ENCODE measurements at places on chromosomes 16 and 17.
A peak's percentile ranks its signal among the peaks of the same experiment; 100 is the strongest.

DNA sequence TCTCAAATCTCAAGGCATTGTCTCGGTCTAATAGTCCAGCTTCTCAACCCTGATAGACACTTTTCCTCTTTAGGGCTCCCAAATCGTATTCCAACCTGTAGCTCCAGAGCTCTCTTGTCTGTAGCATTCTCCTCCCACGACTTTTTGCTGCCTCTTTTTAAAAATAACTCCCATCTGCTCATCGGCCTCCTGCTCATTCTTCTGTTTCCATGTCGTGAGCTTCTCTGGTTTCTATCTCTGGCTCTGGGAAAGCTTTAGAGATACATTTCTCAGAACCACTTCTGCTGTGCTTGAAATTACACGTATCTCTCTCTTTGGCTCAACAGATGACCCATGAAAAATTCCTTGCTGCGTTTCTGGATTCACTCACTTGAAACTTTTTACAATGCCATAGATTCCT lies 609.6 kb upstream of the C16orf82 start:
- no peak for DNase-seq

GRCh38 chr17:80573701-80574100 lies 29.1 kb downstream of the RPTOR start:
- DNase-seq, result no peak

GRCh38 chr16:52773026-52773425 lies 226.1 kb upstream of the TOX3 start:
- no peak for DNase-seq

GRCh38 chr16:12600536-12601256 lies 203.0 kb downstream of the CPPED1 start:
- no peak for DNase-seq

DNA sequence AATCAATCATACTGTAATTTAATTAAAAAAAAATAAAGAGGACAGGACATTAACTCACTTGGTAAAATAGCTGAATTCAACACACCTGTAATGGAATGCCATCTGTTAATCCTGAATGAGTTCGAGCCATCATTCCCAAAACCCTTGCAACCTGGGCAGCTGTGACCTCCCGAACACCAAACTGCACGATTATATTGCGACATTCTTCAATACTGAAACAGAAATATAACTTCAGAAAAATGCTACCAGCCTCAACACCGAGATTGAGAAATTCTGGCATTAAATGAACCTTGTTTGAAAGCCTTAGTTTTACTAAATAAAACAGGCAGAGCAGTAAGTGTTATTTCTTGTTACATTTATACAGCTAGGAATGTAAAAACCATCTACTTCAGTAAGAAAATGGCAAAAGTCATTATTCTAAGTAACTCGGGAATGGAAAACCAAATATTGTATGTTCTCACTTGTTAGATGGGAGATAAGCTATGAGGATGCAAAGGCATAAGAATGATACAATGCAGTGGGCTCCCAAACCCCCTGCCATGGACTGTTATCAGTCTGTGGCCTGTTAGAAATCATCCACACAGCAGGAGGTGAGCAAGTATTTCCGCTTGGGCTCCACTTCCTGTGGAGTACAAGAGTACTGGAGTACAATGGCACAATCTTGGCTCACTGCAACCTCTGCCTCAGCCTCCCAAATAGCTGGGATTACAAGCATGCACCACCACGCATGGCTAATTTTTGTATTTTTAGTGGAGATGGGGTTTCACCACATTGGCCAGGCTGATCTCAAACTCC lies 46.5 kb downstream of the CNOT1 start:
- DNase-seq, result peak; percentile 7

GRCh38 chr17:77890771-77891170 lies 67.7 kb upstream of the TNRC6C start:
- DNase-seq, result no peak

GRCh38 chr17:20302246-20302917 lies 165.0 kb downstream of the LGALS9B start:
- no peak for DNase-seq

DNA sequence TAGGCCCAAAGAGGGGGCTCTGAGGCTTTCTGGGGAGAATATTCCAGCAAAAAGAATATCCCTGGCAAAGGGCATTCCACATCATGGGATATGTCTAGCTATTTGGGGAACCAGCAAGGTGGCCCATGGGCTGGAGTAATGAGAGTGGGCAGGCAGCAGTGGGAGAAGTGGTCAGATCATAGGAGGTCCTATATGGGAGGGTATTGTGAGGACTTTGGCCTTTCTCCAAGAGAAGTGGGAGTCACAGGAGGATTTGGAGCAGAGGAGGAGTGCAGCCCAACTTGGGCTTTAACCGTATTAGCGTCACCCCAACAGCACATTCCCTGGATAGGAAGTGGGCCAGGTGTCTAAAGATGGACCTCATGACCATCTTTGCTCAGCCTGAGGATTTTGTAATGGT lies 151.4 kb downstream of the ENGASE start:
- DNase-seq, result no peak

DNA sequence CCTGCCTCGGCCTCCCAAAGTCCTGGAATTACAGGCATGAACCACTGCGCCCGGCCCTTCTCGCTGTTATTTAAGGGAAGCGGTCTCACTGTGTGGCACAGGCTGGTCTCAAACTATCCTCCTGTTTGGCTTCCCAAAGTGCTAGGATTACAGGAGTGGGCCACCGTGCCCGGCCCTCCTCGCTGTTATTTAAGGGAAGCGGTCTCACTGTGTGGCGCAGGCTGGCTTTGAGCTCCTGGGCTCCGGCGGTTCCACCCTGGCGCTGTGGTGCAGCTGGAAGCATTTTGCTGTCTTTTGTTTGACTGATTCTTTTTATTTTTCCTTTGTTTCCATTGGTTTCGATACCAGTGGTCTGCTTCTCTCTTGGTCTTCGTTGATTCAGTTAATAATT lies 40.7 kb downstream of the FOXK2 start:
- DNase-seq, result no peak

DNA sequence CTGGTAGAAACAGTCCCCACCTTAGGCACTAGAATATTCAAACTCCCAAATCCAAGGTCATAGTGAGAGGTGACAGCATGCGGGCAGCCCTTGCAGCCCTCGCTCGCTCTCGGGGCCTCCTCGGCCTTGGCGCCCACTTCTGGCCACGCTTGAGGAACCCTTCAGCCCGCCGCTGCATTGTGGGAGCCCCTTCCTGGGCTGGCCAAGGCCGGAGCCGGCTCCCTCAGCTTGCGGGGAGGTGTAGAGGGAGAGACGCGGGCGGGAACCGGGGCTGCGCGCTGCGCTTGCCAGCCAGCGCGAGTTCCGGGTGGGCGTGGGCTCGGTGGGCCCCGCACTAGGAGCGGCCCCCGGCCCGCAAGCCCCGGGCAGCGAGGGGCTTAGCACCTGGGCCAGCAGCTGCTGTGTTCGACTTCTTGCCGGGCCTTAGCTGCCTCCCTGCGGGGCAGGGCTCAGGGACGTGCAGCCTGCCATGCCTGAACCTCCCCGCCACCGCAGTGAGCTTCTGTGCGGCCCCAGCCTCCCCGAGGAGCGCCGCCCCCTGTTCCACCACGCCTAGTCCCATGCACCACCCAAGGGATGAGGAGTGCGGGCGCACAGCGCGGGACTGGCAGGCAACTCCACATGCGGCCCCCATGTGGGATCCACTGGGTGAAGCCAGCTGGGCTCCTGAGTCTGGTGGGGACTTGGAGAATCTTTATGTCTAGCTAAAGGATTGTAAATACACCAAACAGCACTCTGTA lies 45.0 kb downstream of the KPNA2 start:
- DNase-seq, result no peak

GRCh38 chr17:2929881-2930533 lies 133.4 kb downstream of the OR1D5 start:
- DNase-seq, result peak; percentile 87

- no peak for DNase-seq
Measured at GRCh38 chr16:56611281-56611833, 3.0 kb downstream of the MT2A start.

DNA sequence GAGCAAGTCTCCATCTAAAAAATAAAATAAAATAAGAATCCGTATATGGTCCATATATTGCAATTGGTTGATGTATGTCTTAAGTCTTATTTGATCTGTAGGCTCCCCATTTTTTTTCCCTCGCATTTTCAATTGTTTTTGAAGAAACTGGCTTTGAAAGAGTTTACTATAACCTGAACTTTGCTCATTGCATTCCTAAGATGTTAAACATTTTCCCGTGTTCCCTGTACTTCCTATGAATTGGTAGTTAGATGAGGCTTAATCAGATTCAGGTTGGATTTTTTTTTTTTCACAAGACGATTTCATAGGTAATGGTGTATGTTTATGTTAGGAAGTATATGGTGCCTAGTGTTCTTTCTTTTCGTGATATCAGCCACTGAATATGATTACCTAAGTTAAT lies 3.3 kb downstream of the LRRC36 start:
- DNase-seq, result no peak

DNA sequence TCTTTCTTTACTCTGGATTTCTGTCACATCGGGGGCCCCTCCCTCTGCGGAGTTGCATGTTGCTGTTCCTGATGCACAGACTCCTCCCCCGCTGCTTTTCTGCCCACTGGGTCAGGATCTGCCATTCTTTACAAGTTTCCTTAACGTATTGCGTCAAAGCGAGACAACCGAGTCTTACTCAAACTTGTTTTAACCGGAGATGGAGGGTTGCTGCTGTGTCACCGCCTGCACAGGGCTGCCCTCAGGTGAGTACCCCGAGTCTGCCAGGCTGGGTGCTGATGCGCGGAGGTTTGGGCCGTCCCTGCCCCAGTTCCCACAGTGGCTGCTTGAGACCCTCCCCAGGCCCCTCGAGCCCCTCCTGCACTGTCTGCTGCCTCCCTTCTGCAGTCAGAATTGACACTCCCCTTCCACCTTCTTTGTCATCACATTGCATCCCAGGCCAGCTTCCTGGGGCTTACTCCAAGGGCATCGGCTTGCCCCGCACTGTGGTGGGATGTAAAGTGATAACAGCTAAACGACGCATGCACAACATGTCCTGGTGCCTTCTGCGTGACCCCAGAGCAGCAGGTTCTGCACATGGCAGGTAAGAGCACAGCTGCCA lies 19.3 kb downstream of the CARHSP1 start:
- no peak for DNase-seq

DNA sequence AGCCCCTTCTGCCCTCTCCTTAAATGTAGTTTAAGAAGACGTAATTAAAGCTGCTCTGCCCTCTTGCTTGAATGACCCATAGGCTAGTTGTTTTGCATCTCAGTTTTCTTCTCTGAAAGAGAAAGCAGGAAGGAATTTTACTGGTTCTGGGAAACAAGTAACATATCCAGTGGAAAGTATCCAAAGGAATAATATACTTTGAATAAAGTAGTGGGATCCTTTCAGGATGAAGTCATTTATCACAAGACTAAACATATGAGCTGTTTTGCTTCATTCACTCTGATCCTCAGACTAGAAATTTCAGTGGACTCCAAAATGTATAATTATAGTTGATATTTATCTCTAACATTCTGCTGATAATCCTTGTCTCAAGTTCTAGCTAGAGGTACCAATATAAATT lies 1297.6 kb upstream of the GOT2 start:
- DNase-seq, result no peak

DNA sequence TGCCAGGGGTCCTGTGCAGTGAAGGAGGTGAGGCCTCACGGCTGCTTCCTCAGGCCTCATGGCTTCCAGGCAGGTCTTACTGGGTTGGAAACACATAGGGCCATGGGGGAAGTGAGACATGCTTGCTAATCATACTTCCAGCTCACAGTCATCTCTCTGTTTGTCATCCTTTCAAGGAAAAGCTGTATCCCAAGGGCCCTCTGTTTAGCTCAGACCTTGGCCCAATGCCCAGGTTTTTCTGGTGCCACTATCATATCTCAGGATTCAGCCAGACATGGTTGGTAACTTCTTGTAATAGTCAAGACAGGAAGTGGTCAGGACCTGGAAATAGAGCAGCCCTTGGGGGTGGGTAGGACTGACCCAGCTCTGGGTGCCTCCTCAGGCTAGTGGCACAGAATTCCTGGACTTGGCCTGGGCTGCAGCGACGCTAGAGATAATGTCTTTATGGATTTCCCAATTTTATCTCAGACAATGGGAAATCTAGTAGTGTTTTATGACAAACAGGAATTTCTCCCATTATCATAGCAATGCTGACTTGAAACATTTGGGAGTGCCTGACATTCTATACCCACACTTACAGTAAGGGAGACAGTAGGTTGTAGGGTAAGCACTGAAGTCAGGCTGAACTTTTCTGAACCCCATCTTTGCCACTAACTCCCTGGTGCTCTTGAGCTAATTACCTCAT lies 13.5 kb upstream of the ITGB3 start:
- no peak for DNase-seq

- no peak for DNase-seq
Measured at GRCh38 chr16:26567356-26567755, 499.4 kb upstream of the C16orf82 start.

GRCh38 chr16:89811321-89811720 lies 5.1 kb downstream of the FANCA start:
- DNase-seq, result no peak

- DNase-seq, result no peak
Measured at GRCh38 chr16:29745121-29745852, 503 bp downstream of the C16orf54 start.

- DNase-seq, result peak; percentile 54
Measured at GRCh38 chr16:17949141-17949981, 387.2 kb downstream of the NPIPA8 start.

- no peak for DNase-seq
Measured at GRCh38 chr16:55873122-55873521, 2.1 kb downstream of the CES5A start.

DNA sequence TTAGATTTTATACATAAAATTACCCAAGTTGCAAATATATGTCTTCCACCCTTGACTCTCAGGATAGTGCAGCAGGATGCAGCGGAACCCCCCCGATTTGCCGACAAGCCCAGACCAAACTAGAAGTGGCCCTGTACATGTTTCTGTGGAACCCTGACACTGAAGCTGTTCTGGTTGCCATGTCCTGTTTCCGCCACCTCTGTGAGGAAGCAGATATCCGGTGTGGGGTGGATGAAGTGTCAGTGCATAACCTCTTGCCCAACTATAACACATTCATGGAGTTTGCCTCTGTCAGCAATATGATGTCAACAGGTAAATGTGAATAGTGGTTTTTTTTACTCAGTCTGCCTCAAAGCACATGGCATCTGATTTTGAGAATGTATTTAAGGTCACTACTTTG lies 70.7 kb downstream of the OMG start:
- DNase-seq, result no peak

GRCh38 chr17:73667181-73667959 lies 23.1 kb upstream of the SDK2 start:
- no peak for DNase-seq

- DNase-seq, result no peak
Measured at GRCh38 chr16:54056921-54057320, 229.7 kb downstream of the IRX3 start.

- DNase-seq, result peak; percentile 60
Measured at GRCh38 chr17:36934144-36934691, 3.1 kb upstream of the LHX1 start.

- no peak for DNase-seq
Measured at GRCh38 chr17:19610879-19611278, 37.7 kb upstream of the ALDH3A2 start.

DNA sequence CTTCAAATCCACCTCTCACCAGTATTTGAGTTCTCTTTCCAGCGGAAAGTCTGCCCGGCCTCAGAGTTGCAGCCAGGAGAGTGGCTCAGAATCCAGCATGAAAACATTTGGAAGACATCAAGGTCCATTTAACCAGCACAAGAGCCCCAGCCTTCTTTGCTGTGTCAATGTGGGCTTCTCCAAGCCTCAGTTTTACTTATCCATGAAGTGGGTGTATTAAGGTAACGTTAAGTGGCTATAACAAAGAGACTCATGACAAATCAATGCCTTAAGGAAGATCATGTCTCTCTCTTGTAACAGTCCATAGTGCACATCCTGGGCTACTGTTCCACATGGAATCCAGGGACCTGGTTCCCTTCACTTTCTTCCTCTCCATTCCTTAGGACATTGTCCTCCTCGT lies 959 bp upstream of the SPPL2C start:
- DNase-seq, result no peak
